ENCODE measurements at places on chromosomes 6 and 20. TPM values are rescaled to one million over a fixed set of nuclear protein-coding genes. Genes with fewer than 3 reads are reported as not detected.
A peak's percentile ranks its signal among the peaks of the same experiment; 100 is the strongest.

- peak; percentile 63 for DNase-seq
Measured at GRCh38 chr6:161373905-161374451, 100.1 kb upstream of the AGPAT4 start.

- DNase-seq: no peak
Measured at GRCh38 chr6:121748850-121749249, 313.4 kb downstream of the GJA1 start.

- DNase-seq: no peak
Measured at GRCh38 chr6:14386668-14387067, 269.1 kb downstream of the CD83 start.

- DNase-seq: no peak
Measured at GRCh38 chr20:48983423-48984400, 62.2 kb downstream of the ARFGEF2 start.

DNA sequence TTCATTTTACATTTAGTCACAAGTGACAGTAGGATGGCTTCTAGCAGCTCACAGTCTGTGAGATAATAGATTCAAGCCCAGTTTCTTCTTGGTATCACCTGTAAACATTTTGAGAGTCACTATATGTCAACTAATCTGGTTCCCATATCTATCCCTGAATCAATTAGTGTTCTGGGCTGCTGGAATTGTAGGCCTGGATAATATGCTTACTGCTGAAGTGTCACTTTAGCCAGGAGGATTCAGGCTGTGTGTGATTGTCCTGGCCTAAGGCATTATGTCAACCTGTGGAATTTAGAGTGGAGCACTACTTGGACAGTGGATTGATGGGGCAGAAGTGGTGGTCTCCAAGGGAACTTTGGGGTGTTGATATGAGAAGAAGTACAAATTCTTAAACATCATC lies 1071.8 kb upstream of the CITED2 start:
- DNase-seq: no peak

GRCh38 chr6:22444330-22444729 lies 125.0 kb upstream of the HDGFL1 start:
- DNase-seq: no peak

- no peak for DNase-seq
Measured at GRCh38 chr6:157429248-157429647, 48.3 kb downstream of the ZDHHC14 start.

- no peak for DNase-seq
Measured at GRCh38 chr20:11716239-11716944, 201.3 kb upstream of the BTBD3 start.

DNA sequence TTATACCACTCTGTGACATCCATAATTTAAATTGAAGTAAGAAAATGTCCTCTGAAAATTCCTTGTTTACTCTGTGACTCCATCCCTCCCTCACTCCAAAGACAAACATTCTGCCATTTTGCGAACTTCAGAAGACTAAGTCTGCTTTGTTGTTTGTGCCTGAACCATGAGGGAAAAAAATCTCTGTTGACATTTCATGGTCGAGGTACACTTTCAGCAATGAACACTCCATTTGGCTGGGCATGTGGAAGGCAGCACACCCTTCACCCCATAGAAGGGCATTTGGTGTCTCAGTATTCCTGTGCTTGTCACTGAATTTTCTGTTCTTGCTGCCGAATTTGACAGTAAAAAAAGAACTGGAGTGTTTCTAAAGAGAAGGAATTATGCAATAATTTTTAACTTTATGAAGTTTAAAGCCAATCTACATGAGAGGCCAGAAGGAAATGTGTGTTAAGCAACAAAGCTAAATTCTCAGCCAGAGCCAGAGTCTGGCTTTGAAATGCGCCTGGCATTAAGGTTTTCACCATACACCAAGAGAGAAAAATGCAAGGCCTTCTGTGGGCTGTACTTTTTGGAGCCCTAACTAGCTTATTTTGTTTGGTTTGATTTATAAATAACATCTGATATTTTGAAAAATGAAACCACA lies 4.7 kb upstream of the PBOV1 start:
- no peak for DNase-seq

DNA sequence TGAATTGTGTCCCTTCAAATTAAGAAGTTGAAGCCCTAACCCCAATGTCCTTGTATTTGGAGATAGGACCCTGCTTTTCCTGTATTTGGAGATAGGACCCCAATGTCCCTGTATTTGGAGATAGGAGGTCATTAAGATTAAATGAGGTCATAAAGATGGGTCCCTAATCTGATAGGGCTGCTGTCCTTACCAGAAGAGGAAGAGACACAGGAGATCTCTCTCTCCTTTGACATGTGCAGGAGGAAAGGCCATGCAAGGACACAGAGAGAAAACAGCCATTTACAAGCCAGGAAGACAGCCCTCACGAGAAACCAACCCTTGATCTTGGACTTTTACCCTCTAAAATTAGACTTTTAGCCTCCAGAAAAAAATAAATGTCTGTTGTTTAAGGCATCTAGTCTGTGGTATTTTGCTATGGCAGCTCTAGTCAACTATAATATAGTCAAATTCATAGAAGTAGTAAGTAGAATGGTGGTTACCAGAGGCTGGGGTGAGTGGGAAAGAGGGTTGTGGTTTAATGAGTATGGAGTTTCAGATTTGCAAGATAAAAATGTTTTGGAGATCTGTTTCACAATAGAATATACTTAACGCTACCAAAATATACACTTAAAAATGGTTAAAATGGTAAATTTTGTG lies 59.3 kb downstream of the UBE3D start:
- no peak for DNase-seq

GRCh38 chr20:21982559-21982958 lies 277.1 kb downstream of the PAX1 start:
- no peak for DNase-seq

GRCh38 chr6:131914234-131914633 lies 36.9 kb downstream of the CCN2 start:
- no peak for DNase-seq

DNA sequence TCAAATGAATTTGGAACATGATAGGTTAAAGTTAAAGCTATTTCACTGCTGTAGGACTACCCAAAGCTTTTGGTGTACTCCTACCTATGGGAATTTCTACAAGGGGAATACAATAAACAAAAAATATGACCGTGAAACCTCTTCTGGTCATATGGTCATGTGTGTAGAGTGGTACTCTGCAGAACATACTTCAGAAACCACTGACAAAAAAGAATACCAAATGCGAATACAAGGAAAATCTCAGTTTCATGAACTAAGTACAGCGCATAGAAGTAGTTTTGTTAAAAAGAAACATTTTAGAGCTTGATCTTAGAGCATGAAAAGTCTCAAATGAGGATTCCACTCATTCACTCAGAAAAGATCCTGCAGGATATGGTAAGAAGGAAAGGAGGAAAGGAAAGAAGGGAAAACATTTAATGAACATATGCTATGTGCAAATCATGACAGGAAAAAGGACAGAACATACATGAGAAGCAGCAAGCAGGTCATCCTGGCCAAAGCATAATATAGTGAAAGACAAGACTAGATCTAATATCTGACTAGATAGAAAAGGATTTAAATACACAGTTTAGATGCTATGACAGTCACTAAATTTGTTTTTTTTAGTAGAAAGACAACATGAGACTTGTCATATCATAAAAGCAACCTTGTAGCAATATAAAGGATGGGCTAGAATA lies 36.5 kb downstream of the SNX14 start:
- no peak for DNase-seq

DNA sequence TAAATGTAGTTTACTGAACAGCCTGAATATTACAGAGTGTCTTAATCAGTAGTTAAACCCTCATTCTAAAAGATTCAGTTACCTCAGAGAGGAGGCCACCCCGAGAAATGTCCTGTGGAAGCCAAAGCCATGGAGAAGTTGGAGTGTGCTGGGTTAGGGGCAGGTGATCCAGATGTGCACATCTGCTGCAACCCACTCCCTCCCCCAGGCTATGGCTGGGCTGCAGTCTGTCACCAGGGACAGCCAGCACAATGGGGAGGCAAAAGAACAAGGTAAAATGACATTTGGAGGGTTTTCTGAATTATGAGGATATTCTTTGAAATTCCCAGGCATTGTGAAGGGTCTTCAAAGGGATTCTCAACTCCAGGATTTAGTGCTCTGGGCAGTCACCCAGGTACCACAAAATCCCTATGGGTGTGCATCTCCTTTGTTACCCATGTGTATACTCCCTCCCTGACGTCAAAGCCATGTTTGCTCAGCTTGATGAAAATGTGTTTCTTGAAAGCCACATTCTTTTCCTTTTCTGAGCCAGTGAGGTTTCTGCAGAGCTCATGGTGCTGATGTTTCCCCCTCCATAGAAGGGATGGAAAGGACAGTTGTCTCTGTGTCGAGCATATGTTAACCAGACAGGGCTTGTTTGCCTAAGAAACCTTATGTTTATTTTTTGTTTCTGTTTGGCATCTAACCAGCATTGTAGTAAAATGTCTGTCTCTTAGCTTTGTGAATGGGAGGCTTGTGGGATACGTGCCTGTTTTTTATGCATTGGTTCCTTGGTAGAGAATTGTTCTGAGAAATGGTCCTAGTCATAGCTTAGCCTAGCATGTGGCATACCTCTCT lies 212.3 kb upstream of the TBX18 start:
- DNase-seq: no peak

GRCh38 chr6:136347847-136348246 lies 58.2 kb upstream of the BCLAF1 start:
- no peak for DNase-seq

- peak; percentile 65 for DNase-seq
Measured at GRCh38 chr20:57451795-57452661, 60.8 kb downstream of the RBM38 start.

DNA sequence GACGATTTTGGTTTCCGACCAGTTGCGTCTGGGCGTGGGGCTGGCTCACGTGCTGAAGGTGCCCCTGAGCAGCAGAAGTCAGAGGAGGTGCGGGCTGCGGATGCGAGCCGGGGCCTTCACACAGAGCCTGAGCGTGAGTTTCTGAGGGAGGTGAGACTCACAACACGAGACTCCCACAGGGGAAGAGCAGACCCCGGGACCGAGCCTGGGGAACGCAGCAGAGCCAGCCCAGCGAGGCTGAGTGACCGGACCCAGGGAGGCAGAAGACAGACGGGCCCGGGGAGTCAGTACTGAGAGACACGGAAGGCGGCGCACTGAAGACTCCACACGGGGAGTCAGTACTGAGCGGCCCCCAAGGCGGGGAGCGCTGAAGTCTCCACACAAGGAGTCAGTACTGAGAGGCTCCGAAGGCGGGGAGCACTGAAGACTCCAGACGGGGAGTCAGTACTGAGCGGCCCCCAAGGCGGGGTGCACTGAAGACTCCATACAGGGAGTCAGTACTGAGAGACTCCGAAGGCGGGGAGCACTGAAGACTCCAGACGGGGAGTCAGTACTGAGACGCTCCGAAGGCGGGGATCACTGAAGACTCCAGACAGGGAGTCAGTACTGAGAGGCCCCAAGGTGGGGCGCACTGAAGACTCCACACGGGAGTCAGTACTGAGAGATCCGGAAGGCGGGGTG lies 77.8 kb downstream of the DLL1 start:
- peak; percentile 13 for DNase-seq

DNA sequence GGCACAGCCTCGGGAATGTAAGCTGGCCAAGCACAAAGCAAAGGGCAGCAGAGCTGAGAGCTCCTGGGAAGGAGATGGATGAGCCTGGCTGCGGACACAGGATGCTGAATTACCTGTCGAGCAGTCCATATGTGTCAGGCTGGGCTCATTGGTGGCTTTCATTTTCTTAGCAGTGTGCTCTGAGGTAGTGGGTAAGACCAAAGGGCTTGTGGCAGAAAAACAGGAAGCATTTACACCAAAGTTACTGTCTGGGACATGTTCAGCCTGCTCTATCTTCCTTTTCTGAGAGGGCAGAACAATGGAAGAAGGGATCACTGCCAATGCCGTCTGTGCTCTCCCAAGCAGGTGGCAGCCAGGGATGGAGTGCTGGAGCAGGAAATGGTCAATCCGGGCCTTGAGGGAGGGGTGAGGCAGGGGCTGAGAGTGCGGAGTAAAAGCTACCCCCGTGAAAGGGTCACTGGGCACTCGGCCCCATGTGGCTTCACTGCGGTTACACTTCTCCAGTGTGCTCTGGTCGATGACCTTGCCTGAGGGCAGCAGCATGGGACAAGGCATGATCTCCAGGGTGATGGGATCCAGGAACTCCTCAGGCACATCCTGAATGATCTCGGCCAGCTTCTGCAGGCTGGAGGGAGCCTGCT lies 36.9 kb upstream of the AVP start:
- DNase-seq: peak; percentile 56

DNA sequence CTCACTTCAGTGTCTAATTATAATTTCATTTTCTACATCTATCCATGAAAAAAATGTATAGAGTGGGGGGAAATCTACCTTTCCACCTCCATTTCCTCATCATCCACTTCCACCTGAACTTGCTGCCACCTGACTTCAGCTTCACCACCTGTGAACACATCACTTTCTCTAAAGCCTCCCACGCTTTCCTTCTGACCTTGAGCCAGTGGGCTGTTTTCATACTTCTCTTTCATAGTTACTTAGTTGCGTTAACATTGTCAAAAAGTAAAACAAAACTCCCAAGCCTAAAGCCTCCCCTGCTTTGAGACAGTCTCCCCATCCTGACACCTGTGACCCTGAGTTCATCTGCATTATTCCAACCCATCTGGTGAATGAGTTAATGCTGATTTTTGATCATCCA lies 47.3 kb downstream of the KLHL31 start:
- DNase-seq: no peak

GRCh38 chr20:1003920-1004697 lies 2.0 kb upstream of the RSPO4 start:
- no peak for DNase-seq

The SMAP1 gene
- total RNA-seq: 38.7 TPM

The VPS52 gene
- 59.5 TPM for total RNA-seq

The EGFL8 gene
- total RNA-seq: 12.2 TPM

The RIN2 gene
- not detected for total RNA-seq

The CCN2 gene
- not detected for total RNA-seq

The ZNFX1 gene
- total RNA-seq: 52.7 TPM

The CTCFL gene
- not detected for total RNA-seq

The RAD21L1 gene
- total RNA-seq: 0.18 TPM

Data from activated CD8-positive, alpha-beta T cell treated with anti-CD3 and anti-CD28 coated beads, Interleukin-2, amount 10 ng/mL, durations not matched to agents 7 days and 5 days (primary cell).